ENCODE measurements at places on chromosomes 1 and 21. TPM values are rescaled to one million over a fixed set of nuclear protein-coding genes. Genes with fewer than 3 reads are reported as not detected.

SLC27A3 gene
- total RNA-seq: 2.7 TPM

HAO2 gene
- not detected for total RNA-seq

PTPRC gene
- total RNA-seq: 10.4 TPM

NRIP1 gene
- total RNA-seq: 35.7 TPM

RGS8 gene
- not detected for total RNA-seq

GFI1 gene
- not detected for total RNA-seq

BRINP3 gene
- total RNA-seq: not detected

TRPM2 gene
- 0.42 TPM for total RNA-seq

GBP5 gene
- total RNA-seq: 1.0 TPM

CFAP74 gene
- total RNA-seq: not detected

TGFBR3 gene
- total RNA-seq: 61.7 TPM

CRP gene
- 11.0 TPM for total RNA-seq

SPRTN gene
- total RNA-seq: 15.1 TPM

NR1I3 gene
- not detected for total RNA-seq

HSD3B1 gene
- not detected for total RNA-seq

RPE65 gene
- not detected for total RNA-seq

C1orf226 gene
- total RNA-seq: 0.81 TPM

PLPPR4 gene
- 0.20 TPM for total RNA-seq

TRABD2B gene
- total RNA-seq: 0.05 TPM

PLCH2 gene
- not detected for total RNA-seq

AKNAD1 gene
- 3.9 TPM for total RNA-seq

KRTAP21-2 gene
- total RNA-seq: not detected

SLC9C2 gene
- not detected for total RNA-seq

TENT5C gene
- total RNA-seq: 21.8 TPM

IL12RB2 gene
- total RNA-seq: 3.2 TPM

PPFIA4 gene
- 45.5 TPM for total RNA-seq

ITLN2 gene
- total RNA-seq: not detected

GJA4 gene
- total RNA-seq: 24.8 TPM

EDN2 gene
- total RNA-seq: not detected

APCS gene
- not detected for total RNA-seq

MCOLN2 gene
- total RNA-seq: 0.22 TPM

TRIM67 gene
- total RNA-seq: not detected

LCE3E gene
- not detected for total RNA-seq

PRDM16 gene
- total RNA-seq: 0.18 TPM

PIK3R3 gene
- total RNA-seq: 15.7 TPM

KIF21B gene
- total RNA-seq: 0.23 TPM

KCNA3 gene
- total RNA-seq: 0.20 TPM

PARP1 gene
- 109 TPM for total RNA-seq

RNF186 gene
- 0.24 TPM for total RNA-seq

TMEM39B gene
- 3.1 TPM for total RNA-seq

HRNR gene
- total RNA-seq: not detected

COL8A2 gene
- total RNA-seq: 0.61 TPM

NCF2 gene
- 2.8 TPM for total RNA-seq

CHIA gene
- total RNA-seq: not detected

CFHR1 gene
- total RNA-seq: not detected

DISC1 gene
- 5.8 TPM for total RNA-seq

AMY2A gene
- not detected for total RNA-seq

FAM43B gene
- total RNA-seq: 0.09 TPM

AQP10 gene
- not detected for total RNA-seq

ARMH1 gene
- total RNA-seq: not detected

ACTN2 gene
- 1,388 TPM for total RNA-seq

NAV1 gene
- 8.4 TPM for total RNA-seq

IKBKE gene
- 1.1 TPM for total RNA-seq

DIPK1A gene
- total RNA-seq: 3.3 TPM

All from gastrocnemius medialis (tissue), 4 donors.